ENCODE measurements at places on chromosomes 3 and 15.

- ATAC-seq, result no peak
Measured at GRCh38 chr3:193984876-193985275, 151.1 kb upstream of the HES1 start.

GRCh38 chr3:79864077-79864476 lies 96.3 kb upstream of the ROBO1 start:
- no peak for ATAC-seq

- no peak for ATAC-seq
Measured at GRCh38 chr3:195699388-195699771, 21.4 kb upstream of the MUC20 start.

DNA sequence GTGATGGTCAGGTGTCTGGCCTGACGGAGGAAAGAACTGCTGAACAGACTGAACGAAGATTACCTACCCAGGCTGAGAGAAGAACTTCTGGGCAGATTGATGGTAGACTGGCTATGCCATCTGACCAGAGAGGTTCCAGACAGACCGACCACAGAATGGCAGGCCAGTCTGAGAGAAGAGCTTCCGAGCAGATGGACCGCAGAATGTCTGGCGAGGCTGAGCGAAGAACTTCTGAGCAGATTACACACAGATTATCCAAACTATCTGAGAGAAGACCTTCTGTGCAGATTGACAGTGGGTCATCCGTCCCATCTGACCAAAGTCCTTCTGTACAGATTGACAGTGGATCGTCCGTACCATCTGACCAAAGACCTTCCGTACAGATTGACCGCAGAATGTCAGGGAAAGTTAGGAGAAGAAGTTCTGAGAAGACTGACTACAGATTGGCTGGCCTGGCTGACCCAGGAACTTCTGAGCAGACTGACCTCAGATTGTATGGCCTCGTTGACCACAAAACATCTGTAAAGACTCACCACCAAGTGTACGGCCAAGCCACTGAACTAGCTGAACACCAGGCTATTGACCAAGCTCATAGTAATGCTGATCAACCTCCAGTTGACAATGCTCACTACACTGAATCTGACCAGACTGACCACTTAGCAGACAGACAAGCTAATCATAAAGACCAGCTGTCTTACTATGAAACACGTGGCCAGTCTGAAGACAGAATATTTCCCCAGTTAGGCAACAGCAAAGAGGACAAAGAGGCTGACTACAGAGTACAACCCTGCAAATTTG lies 812 bp downstream of the TEX55 start:
- ATAC-seq, result no peak

Measured in SK-N-SH treated with all-trans-retinoic acid at 6 μM for 48 hours (cell line).